Stimulated activated CD8-positive, alpha-beta memory T cell treated with anti-CD3 and anti-CD28 coated beads, Interleukin-7, amount 100 ng/mL, for 4 hours (primary cell): ENCODE measurements at places on chromosomes 2 and 18.

DNA sequence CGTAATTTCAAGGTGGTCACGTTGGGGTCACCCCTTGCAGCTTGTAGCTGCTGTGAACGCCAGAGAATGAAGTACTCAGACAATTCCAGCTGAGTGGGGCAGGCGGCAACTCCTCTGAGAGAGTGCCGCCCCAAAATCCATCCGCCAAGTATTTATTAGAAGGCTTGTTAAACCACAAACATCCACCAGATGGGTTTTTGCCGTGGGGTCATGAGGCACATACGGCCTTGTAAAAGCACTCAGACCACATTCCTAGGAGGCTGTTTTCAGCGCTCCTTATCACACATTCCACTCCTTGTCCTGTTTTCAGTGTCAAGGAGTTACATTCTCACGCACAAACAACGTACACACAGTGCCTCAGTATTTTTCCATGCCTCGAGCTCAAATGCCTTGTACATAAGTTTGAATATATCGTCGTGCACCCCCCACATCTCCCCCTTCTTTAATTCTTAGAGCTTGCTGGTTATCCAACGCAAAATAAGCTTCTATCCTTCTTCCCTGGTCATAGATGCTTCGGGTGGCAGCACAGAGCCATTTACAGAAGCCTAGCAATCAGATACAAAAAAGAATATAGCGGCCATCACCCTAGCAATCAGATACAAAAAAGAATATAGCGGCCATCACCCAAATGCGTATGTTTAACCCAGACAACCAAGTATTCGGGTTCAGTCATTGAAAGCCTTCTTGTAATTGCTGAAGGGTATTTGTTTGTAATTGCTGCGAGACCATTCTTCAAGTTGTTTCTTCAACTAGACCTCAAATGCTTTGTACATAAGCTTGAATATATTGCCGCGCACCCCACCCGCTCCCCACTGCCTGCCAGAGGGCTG is 7.3 kb downstream of the ALPP start:
- DNase-seq, result no peak

DNA sequence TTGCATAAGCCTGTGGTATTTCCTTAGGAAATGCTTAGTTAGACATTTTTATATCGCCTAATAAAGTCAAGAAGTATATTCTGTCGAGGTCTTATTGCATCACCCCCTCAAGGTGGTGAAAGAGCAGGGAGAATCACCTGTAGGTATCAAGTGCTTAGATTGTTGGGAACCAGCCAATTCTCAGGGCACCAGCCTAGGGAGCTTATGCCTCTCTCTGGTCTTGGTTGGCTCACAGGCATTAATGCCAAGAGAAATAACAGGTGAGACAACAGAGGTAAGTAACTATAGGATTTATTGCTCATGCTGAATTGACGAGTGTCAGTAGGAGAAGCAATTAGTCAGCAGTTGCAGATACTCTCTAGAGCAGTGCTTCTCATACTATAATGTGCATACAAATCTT is 663.3 kb upstream of the ZNF804A start:
- no peak for DNase-seq

DNA sequence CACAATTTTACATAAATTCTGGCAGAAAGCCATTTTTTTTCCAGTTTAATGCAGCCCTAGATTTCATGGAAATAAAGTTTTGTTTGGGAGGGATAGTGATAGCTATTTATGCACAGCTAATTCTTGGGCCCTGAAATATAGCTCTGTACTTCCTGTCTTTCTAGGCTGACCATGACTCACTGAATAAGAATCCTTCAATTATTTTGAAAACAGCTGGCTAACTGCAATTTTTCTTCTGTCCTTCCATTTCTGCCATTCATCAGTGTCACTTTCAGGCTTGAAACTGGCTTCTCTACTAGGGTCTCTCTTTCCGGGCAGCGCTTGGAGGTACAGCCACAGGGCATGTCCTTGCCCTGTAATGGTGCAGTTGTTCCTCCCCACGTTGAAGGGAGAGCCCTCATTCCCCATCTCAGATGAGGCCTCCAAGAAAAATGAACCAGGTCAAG is 97.1 kb upstream of the TMEM178A start:
- DNase-seq, result no peak

- no peak for DNase-seq
These were observed 65.4 kb downstream of the TRIP12 start for GRCh38 chr2:229856413-229856812.

- no peak for DNase-seq
These were observed 7.7 kb upstream of the SP100 start for GRCh38 chr2:230408244-230408842.

GRCh38 chr2:128769457-128770142 is 450.9 kb upstream of the HS6ST1 start:
- no peak for DNase-seq

DNA sequence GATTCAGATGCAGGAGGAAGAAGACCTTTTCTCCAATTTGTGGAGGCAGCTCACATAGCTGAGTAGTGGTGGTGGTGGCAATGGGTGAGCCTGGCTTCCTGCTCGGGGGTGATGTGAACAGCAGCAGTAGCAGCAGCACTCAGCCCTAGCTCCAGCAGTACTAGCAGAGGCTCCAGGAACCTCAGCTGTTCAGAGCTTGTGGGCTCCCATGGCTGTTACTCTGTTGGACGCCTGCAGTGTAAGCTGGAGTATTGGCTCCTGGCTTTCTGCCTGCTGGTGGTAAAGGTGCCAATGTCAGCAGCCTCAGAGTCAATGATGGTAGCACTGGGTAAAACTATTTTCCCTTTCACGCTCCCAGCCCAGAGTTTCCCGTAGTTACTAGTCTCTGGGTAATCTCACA is 3.1 kb upstream of the SEH1L start:
- DNase-seq, result no peak
